ENCODE measurements at places on chromosomes 5 and 9.

- DNase-seq, result no peak
Observed at GRCh38 chr9:131747352-131747751, 7.5 kb upstream of the RAPGEF1 start.

DNA sequence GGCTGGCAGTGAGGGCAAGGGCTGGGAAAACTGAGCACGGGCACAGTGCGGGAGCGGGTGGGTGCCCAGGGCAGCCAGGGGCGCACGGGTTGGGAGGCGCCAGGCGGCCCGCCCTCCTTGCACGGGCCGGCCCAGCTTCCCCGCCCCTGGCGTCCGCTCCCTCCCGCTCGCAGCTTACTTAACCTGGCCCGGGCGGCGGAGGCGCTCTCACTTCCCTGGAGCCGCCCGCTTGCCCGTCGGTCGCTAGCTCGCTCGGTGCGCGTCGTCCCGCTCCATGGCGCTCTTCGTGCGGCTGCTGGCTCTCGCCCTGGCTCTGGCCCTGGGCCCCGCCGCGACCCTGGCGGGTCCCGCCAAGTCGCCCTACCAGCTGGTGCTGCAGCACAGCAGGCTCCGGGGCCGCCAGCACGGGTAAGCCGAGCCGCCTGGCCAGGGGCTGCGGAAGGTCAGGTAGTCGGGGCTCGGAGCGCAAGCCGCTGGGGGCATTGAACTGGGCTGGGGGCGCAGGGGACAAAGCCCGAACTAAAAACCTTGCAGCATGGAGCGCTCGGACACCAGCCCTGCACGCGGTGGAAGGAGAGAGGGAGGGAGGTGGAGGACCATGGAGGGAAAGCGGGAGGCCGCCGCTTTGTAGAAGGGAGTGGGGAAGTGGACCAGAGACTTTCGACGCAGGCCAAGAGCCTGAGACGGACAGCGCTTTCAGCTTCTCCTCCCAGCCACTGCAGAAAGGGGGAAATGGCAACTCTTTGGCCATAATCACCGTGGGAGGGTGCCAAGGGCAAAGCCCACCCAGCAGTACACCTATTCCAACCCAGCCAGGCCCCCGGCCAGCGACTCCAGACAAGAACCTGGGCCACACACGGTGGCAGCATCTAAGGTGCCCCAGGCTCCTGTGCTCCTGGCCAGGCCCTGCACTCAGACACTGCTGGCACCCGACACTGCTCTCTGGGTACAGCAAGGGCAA is at the start of gene TGFBI:
TSS of gene TGFBI (plus strand) at position 207 of the 961 bp plus-strand sequence. CDS start at position 275, 68 bp downstream.
- DNase-seq, result no peak

DNA sequence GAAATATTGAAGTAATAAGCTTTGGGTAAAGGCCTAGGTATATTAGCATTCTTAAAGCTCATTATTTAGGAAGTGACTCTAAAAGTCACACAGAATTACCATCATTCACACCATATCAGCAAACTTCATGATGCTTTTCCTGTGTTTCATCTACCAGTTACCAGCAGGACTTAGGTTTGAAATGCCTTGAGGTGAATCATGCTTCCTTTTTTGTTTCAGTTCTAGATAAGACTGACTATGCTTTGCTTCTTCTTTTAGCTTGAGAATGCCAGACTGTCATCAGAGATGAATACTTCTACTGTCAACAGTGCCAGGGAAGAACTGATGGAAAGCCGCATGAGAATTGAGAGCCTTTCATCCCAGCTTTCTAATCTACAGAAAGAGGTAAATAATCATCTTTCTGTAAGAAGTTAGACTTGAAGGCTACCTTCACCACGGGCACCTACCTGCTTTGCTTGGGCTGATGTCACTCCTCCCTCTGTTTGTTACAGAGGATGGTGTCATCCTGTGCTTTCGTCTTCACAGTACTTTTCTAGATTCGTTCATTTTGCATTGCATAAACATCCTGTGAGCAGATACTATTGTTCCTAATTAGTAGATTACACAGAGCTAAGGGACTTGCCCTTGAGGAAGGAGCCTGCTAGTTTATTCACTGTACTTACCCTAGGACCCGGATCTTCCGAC is 34.7 kb downstream of the LMNB1 start:
- no peak for DNase-seq

DNA sequence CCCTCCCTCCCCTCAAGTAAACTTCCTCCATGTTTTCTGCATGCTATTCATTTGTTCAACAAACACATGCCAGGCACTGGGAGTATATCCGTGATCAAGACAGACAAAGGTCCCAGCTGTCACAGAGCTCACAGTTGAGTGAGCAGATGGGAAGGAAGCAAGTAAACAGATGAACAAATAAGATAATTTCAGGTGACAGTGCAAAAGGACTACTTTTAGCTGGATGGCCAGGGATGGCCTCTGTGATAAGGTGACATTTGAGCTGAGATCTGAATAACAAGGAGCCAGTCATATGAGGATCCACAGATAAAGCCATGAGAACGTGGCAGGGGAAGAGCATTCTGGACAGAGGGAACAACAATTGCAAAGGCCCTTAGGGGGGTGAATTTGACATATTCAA is 121.7 kb upstream of the RAD23B start:
- DNase-seq, result no peak

- no peak for DNase-seq
Observed at GRCh38 chr9:107638521-107639310, 149.1 kb upstream of the KLF4 start.

GRCh38 chr9:94145640-94146039 is 61.4 kb downstream of the PTPDC1 start:
- no peak for DNase-seq

- no peak for DNase-seq
Observed at GRCh38 chr5:108472237-108472636, 90.3 kb upstream of the FBXL17 start.

GRCh38 chr5:62259699-62260250 is 46.2 kb upstream of the KIF2A start:
- DNase-seq, result no peak

DNA sequence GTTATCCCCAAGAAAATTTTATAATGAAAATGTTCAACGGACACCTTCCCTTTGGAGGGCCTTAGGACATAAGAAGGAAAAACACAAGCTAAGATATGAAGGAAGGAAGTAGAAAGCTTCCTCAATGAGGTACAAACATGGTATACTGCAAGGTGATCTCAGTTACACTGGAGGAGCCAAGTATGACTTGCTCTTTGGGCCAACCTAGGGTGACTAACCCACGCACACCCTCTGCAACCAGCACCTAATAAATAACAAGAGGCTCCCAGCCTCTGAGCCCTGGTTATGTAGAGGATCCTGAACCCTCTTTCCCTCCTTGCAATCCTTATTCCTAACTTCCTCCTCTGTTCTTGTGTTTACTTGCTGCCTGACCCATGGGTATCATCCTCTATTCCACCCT is 38.3 kb upstream of the KCNV2 start:
- no peak for DNase-seq
